Thyroid gland (tissue), 4 donors: ENCODE measurements at places on chromosomes 11 and 22. TPM values are rescaled to one million over a fixed set of nuclear protein-coding genes. Genes with fewer than 3 reads are reported as not detected.

GGTLC2 gene
- not detected for total RNA-seq

GRCh38 chr11:128279866-128280265 lies 307.5 kb downstream of the ETS1 start:
- no peaks in the 10 kb centered on the region for H3K27me3 ChIP-seq
- H3K27ac ChIP-seq = no peak overlapping the region
- no peak for DNase-seq
- H3K4me1 ChIP-seq = no peaks in the 10 kb centered on the region

DNA sequence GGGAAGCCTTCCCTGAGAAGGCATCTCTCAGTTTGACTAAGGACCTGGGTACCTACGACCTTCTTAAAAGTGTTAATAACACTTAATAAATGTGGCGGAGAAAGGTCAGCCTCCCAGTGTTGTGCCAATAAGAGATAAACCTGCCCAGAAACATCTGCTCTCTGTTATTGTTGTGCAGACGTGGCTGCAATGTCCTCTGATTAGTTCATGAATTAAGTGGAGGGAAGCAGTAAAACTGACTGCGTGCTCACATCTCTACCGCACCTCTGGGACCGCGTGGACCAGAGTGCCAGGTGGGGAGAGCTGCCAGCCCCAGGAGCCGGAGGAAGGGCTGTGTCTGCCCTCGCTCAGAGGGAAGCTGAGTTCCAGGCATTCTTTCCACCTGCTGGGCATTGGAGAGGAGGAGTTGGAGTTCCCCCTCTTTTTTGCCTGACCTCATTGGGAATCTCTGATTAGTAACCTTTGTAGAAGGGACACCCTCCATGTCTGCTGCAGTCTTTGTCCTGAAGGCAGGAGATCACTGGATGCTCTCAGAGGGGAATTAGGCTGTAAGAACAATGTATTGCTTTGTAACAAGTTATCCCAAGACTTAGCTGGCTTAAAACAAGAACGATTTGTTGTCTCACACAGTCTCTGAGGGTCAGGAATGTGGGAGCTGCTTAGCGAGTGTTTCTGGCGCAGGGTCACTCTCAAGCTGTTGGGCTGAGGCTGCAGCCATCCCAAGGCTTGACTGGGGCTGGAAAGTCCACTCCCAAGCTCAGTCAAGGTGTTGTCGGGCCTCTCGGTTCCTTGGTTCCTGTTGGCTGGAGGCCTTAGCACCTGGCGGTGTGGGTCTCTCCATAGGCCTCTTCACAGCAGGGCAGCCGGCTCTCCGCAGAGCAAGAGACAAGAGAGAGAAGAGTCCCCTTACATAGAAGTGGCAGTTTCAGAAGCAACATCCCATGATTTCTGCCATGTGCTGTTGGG lies 247.6 kb upstream of the TBCEL start:
- no peaks in the 10 kb centered on the region for H3K36me3 ChIP-seq
- peak; percentile 66 for DNase-seq
- no peaks in the 10 kb centered on the region for H3K4me1 ChIP-seq
- no peak overlapping the region for H3K4me3 ChIP-seq
- H3K27ac ChIP-seq = peak overlapping the region; percentile 18

KCNQ1 gene
- total RNA-seq = 51.3 TPM

MUC5B gene
- total RNA-seq = not detected

- H3K4me3 ChIP-seq = no peak overlapping the region
- H3K4me1 ChIP-seq = peaks cover 17% of the 10 kb centered on the region
- peak overlapping the region; percentile 44 for H3K27ac ChIP-seq
- no peaks in the 10 kb centered on the region for H3K36me3 ChIP-seq
These were observed 3.2 kb downstream of the ARVCF start for GRCh38 chr22:20013382-20013871.

DNA sequence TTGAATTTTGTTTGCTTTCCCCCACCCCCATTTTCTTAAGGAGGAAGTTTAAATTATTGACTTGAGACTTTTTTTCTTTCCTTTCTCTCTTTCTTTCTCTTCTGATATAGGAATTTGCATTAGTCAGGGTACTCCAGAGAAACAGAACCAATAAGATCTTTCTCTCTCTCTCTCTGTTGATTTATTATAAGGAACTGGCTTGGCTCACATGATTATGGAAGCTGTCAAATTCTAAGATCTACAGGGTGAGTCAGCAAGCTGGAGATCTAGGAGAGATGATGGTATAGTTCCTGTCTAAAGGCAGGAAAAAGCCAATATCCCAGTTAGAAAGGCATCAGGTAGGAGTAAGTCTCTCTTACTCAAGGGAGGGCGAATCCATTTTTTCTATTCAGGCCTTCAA lies 64.0 kb downstream of the CCDC81 start:
- H3K4me1 ChIP-seq = peaks cover 14% of the 10 kb centered on the region
- H3K27me3 ChIP-seq = no peaks in the 10 kb centered on the region
- H3K36me3 ChIP-seq = no peaks in the 10 kb centered on the region
- H3K27ac ChIP-seq = no peak overlapping the region
- no peak overlapping the region for H3K4me3 ChIP-seq

GRCh38 chr22:21026783-21027692 lies 5.3 kb downstream of the SLC7A4 start:
- no peaks in the 10 kb centered on the region for H3K27me3 ChIP-seq
- no peaks in the 10 kb centered on the region for H3K36me3 ChIP-seq
- peaks cover 2% of the 10 kb centered on the region for H3K4me1 ChIP-seq
- peak; percentile 84 for DNase-seq
- H3K4me3 ChIP-seq = no peak overlapping the region

TPH1 gene
- total RNA-seq = 0.46 TPM

DNA sequence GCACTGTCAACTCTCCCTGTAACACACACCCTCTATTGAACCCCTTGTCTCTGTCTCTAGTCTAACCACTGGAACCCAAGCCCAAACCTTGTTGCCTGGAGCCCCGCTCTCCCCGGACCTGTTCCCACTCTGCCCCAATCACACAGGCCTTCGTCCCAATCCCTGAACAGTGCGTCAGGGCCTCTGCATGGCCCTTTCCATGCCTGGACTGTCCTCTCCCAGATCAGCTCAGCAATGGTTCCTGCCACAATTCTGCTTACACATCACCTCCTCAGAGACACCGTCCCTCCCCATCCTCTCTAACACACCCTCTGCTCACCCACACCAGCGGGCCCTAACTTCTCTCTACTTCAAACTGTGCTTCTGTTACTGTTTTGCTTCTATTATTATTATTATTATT lies 1.5 kb downstream of the TREH start:
- H3K27ac ChIP-seq = no peak overlapping the region
- H3K4me1 ChIP-seq = peaks cover 3% of the 10 kb centered on the region
- DNase-seq = no peak

DNA sequence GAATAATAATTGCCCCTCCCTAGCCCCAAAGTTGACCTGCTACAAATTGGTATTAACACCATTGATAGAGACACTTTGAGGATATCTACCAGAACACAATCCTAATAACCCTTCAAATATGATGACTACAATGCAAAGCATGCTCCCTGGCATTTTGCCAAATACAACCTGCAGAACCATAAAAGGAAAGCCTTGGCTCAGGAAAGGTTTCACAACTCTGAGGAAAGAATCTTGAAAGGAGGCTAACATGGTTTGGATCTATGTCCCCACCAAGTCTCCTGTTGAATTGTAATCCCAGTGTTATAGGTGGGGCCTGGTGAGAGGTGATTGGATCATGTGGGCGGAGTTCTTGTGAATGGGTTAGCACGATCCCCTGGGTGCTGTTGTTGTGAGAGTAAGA lies 140.4 kb upstream of the ARHGAP42 start:
- DNase-seq = peak; percentile 8
- H3K4me1 ChIP-seq = no peaks in the 10 kb centered on the region
- H3K27me3 ChIP-seq = no peaks in the 10 kb centered on the region
- no peaks in the 10 kb centered on the region for H3K36me3 ChIP-seq
- no peak overlapping the region for H3K4me3 ChIP-seq
- no peak overlapping the region for H3K27ac ChIP-seq

DNA sequence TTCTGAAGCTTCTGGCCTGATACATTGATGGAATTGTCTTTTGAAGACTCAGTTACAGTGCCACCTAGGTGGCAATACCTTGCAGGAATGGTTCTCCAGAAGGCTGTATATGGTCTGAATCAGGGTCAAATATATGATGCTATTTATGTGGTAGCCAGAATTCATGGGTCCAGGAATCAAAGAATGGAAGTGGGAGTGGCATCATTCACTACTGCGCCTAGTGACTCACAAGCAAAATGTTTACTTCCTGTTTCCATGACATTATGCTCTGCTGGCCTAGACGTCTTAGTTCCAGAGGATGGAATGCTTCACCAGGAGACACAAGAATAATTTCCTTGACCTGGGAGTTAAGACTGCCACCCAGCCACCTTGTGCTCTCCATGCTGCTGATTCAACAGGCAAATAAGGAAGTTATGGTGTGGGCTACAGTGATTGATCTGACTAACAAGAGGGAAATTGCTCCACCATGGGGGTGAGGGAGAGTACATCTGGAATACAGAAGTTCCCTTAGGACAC lies 491.8 kb downstream of the ETS1 start:
- no peaks in the 10 kb centered on the region for H3K27me3 ChIP-seq
- DNase-seq = no peak
- no peak overlapping the region for H3K4me3 ChIP-seq
- H3K27ac ChIP-seq = no peak overlapping the region

SLC37A4 gene
- total RNA-seq = 13.1 TPM

GRCh38 chr11:112643416-112643815 lies 317.8 kb upstream of the NCAM1 start:
- H3K4me3 ChIP-seq = no peak overlapping the region
- no peak for DNase-seq
- H3K4me1 ChIP-seq = no peaks in the 10 kb centered on the region

INPP5J gene
- total RNA-seq = 381 TPM

ACP2 gene
- total RNA-seq = 51.9 TPM

DNA sequence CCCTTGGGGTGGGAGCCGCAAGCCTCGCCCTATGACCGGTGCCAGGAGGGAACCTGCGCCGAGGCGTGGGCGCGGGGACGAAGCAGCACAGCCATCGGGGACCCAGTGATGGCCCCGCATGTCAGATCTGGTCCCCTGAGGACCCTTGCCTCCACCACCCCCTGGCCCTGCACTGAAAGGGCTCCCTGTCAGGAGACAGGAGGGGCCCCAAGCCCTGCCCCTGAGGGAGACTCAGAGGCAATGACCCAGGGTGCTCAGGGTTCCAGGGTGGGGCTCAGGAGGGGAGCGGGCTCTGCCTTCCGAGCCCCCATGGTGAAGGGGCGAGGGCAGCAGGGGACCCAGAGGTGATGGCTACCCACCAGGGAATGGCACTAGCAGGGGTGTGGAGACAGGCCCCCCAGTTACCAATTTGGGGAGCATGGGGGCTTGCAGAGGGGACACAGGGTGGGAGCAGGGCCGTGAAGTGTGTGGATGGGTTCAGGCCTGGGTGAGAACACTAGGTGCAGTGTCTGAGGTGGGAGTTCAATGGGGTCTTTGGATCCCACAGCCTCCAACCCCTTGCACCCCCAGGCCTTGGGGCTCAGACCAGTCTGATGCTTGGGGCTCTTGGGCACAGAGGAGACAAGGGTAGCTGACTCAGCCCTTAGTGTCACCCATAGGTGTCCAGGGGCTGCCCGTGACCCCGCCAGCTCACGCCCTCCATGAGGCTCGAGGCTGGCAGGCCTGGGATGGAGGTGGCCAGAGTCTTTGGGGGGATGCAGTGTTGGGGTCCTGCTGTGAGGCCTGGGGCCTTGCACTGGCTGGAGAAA lies 499 bp downstream of the LRRC56 start:
- H3K27ac ChIP-seq = no peak overlapping the region
- H3K27me3 ChIP-seq = no peaks in the 10 kb centered on the region
- DNase-seq = no peak

- H3K27me3 ChIP-seq = no peaks in the 10 kb centered on the region
- DNase-seq = no peak
- H3K4me3 ChIP-seq = no peak overlapping the region
- no peaks in the 10 kb centered on the region for H3K36me3 ChIP-seq
These were observed 9.5 kb downstream of the MFNG start for GRCh38 chr22:37476389-37477329.

- H3K27me3 ChIP-seq = no peaks in the 10 kb centered on the region
- DNase-seq = no peak
- H3K36me3 ChIP-seq = no peaks in the 10 kb centered on the region
- H3K4me1 ChIP-seq = no peaks in the 10 kb centered on the region
- H3K27ac ChIP-seq = no peak overlapping the region
These were observed 322.8 kb upstream of the SYN3 start for GRCh38 chr22:33380789-33381530.

GRCh38 chr22:25363474-25363873 lies 144.0 kb downstream of the CRYBB2 start:
- H3K4me3 ChIP-seq = no peak overlapping the region
- H3K36me3 ChIP-seq = peaks cover 12% of the 10 kb centered on the region
- no peak overlapping the region for H3K27ac ChIP-seq
- H3K27me3 ChIP-seq = no peaks in the 10 kb centered on the region
- DNase-seq = no peak

- H3K27ac ChIP-seq = no peak overlapping the region
- no peaks in the 10 kb centered on the region for H3K27me3 ChIP-seq
- no peaks in the 10 kb centered on the region for H3K36me3 ChIP-seq
- peaks cover 33% of the 10 kb centered on the region for H3K4me1 ChIP-seq
- no peak overlapping the region for H3K4me3 ChIP-seq
These were observed 45.4 kb downstream of the YAP1 start for GRCh38 chr11:102155676-102156075.

TOMM22 gene
- total RNA-seq = 39.4 TPM

GRCh38 chr22:41075946-41076345 lies 16.4 kb upstream of the EP300 start:
- no peaks in the 10 kb centered on the region for H3K27me3 ChIP-seq
- DNase-seq = no peak
- H3K4me3 ChIP-seq = no peak overlapping the region
- H3K4me1 ChIP-seq = peaks cover 13% of the 10 kb centered on the region

SELENOO gene
- 33.3 TPM for total RNA-seq

SLC43A3 gene
- 255 TPM for total RNA-seq

PGR gene
- 1.6 TPM for total RNA-seq

GRCh38 chr22:31082606-31083376 lies 1.7 kb downstream of the SMTN start:
- no peaks in the 10 kb centered on the region for H3K27me3 ChIP-seq
- DNase-seq = peak; percentile 46
- H3K36me3 ChIP-seq = no peaks in the 10 kb centered on the region
- no peak overlapping the region for H3K4me3 ChIP-seq

GRCh38 chr11:34915136-34916014 lies 804 bp downstream of the APIP start:
- no peak for DNase-seq
- H3K4me3 ChIP-seq = peak overlapping the region; percentile 46
- H3K36me3 ChIP-seq = no peaks in the 10 kb centered on the region
- H3K27ac ChIP-seq = peak overlapping the region; percentile 83
- H3K27me3 ChIP-seq = no peaks in the 10 kb centered on the region

BARX2 gene
- not detected for total RNA-seq

DNA sequence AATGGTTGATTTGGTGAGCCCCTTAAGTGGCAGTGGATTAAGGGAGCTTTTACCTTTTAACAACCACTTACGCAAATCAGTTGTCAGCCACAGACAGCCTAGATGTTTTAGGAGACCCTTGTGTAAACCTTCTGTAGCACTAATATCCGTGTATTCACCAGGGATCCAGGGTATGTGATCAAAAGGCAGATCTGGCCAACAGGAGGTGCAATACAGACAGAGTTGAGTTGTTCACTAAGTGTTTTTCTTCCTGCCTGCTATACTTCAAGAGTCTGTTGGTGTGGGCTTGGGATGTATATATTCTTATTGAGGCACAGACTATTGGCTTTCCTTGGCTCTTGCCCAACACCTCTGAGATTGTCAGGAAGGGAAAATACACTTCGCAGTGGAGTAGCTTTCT lies 175.1 kb downstream of the FAT3 start:
- no peak overlapping the region for H3K27ac ChIP-seq
- DNase-seq = no peak
- H3K4me1 ChIP-seq = no peaks in the 10 kb centered on the region
- no peak overlapping the region for H3K4me3 ChIP-seq
